Gastroesophageal sphincter (tissue), 4 donors: ENCODE measurements at places on chromosomes 13 and 19.

DNA sequence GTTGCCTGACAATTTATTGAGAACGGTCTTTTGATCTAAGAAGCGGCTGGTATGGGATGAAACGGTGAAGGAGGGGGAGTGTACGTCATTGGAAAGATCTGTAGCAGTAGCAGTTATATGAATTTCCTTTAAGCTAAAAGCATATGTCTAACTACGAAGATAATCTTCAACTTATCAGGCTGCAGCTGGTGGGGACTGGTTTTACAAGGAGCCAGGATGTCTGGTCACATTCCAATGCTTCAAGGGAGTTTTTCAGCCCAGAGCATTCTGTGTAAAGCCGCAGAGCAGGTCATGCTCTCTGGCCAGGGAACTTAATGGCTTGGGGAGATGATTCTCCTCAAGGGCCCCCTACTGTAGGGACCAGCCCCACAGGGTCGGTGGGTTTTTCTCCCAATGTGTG lies 29.2 kb downstream of the CLEC4M start:
- no peak for ATAC-seq

GRCh38 chr19:47495478-47496372 lies 11.7 kb upstream of the KPTN start:
- ATAC-seq, result no peak

- ATAC-seq, result peak; percentile 69
Observed at GRCh38 chr19:9205501-9206113, 13.8 kb downstream of the OR7D4 start.

DNA sequence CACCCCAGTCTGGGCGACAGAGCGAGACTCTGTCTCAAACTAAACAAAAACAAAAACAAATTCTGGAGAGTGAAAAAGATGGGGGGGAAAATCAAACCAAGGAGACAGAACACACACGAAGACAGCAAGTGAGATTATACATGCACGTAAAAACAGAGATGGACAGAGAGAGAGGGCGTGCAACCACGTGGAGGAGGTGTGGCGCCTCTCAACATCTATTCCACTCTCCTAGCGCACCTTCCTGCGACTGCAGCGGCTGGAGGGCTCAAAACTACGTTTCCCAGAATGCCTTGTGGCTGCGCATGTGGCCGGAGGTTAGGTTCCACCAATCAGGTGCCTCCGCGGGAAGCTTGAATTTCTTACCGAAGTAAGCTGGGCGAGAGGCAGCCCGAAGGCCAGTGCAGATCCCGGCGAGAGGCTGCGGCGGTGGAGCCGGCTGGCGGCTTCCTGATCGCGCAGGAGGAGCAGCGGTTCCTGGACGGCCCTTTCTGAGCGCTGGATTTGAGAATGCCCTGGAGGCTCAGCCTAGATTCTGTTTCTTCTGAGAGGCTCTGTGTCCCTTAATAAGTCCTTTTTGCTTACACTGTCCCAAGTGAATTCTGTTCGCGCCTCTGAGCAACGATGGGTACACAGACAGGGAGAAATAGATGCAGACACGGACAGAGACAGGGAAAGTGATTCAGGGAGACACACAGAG lies 13.1 kb upstream of the NANOS2 start:
- ATAC-seq, result peak; percentile 91

- ATAC-seq, result no peak
Observed at GRCh38 chr13:80530191-80530590, 189.3 kb upstream of the SPRY2 start.

DNA sequence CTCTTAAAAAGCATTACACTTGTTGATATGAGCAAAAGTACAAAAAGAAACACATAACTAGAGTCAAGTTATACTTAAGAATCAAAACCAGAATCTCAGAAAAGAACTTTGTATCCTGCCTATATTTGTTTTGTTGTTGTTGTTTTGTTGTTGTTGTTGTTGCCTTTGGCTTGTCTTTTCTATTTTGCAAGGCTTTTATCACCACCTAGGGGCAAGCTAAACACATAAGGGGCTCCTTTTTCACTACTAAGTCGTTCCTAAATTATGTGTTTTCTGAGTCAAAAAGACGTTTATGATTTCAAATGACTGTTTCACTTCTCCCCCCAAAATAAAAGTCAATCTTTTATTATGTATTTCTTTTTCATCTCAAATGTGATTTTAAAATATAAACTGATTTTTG lies 250.2 kb downstream of the RBM26 start:
- no peak for ATAC-seq

DNA sequence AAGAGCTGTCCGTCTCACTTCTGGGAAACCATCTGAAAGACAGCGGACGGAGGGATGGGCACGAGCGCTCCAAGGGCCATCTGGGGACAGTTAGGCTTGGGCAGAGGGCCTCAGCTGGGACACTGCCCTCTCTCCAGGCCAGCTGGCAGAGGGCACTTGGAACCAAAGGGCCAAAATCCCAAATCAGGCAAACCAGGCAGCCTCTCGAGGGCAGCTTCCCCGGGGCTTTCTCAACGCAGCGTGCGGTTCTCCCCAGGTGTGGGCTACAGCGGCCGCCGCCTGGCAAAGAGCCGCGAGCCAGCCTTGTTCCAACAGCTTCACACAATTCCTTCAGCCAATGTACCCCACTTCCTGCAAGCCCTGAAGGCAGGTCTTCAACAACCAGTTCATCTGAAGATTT lies 5.0 kb downstream of the MLLT1 start:
- no peak for ATAC-seq

DNA sequence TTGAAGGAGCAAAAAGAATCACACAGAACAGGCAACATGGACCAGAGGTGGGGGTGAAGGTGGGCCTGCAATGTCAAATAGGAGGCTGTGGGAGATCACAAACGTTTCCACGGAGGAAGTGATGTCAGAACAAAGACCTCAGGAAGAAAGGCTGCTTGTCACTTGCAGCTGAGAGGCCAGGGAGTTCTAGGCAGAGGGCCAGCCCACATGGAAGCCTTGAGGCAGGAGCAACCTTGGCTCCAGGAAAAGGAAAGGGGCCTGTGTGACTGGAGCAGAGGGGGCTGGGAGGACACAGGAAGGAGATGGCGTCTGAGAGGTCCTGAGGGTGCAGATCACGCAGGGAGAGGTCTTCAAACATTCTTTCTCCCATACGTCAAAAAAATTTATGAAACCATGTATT lies 16.3 kb downstream of the ZNF160 start:
- peak; percentile 55 for ATAC-seq

DNA sequence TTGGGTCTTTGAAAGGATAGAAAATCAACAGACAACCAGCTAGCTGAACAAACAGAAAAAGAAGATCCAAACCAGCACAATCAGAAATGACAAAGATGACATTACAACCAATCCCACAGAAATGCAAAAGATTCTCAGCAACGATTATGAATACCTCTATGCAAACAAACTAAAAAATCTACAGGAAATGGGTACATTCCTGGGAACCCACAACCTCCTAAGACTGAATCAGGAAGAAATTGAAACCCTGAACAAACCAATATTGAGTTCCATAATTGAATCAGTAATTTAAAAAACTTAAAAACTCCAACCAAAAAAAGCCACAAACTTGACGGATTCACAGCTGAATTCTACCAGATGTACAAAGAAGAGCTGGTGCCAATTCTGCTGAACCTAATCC lies 20.9 kb upstream of the C1QTNF9B start:
- ATAC-seq, result no peak

- ATAC-seq, result no peak
Observed at GRCh38 chr19:48471836-48472235, 2.7 kb downstream of the CYTH2 start.

- ATAC-seq, result no peak
Observed at GRCh38 chr13:24842549-24843274, 78.7 kb downstream of the RNF17 start.

- no peak for ATAC-seq
Observed at GRCh38 chr19:16851031-16851712, 22.0 kb downstream of the SIN3B start.

- no peak for ATAC-seq
Observed at GRCh38 chr13:46197299-46198048, 14.3 kb upstream of the LRRC63 start.

GRCh38 chr13:99979453-99980200 lies 2.0 kb upstream of the ZIC2 start:
- no peak for ATAC-seq

DNA sequence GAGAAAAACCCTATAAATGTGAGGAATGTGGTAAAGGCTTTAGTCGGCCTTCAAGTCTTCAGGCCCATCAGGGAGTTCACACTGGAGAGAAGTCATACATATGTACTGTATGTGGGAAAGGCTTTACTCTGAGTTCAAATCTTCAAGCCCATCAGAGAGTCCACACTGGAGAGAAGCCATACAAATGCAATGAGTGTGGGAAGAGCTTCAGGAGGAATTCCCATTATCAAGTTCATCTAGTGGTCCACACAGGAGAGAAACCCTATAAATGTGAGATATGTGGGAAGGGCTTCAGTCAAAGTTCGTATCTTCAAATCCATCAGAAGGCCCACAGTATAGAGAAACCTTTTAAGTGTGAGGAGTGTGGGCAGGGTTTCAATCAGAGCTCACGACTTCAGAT lies 11.7 kb downstream of the ZNF226 start:
- ATAC-seq, result no peak

DNA sequence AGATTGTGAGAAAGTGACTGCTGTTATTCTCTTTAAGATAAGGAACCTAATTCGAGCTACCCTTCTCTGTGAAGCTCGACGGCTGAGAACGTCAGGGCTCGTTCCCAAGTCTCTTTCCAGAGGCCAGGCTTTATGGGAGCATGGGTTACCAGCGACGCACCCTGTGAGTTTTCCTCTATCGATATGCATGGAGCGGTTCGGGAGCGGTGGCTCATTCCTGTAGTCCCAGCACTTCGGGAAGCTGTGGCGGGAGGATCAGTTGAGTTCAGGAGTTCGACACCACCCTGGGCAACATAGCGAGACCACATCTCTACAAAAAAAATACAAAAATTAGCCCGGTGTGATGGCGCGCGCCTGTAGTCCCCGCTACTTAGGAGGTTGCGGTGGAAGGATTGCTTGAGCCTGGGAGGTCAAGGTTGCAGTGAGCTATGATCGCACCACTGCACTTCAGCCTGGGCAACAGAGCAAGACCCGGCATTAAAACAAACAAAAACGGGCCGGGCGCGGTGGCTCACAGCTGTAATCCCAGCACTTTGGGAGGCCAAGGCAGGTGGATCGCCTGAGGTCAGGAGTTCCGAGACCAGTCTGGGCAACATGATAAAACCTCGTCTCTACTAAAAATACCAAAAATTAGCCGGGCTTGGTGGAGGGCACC lies 681 bp upstream of the ZNF606 start:
- ATAC-seq, result no peak

DNA sequence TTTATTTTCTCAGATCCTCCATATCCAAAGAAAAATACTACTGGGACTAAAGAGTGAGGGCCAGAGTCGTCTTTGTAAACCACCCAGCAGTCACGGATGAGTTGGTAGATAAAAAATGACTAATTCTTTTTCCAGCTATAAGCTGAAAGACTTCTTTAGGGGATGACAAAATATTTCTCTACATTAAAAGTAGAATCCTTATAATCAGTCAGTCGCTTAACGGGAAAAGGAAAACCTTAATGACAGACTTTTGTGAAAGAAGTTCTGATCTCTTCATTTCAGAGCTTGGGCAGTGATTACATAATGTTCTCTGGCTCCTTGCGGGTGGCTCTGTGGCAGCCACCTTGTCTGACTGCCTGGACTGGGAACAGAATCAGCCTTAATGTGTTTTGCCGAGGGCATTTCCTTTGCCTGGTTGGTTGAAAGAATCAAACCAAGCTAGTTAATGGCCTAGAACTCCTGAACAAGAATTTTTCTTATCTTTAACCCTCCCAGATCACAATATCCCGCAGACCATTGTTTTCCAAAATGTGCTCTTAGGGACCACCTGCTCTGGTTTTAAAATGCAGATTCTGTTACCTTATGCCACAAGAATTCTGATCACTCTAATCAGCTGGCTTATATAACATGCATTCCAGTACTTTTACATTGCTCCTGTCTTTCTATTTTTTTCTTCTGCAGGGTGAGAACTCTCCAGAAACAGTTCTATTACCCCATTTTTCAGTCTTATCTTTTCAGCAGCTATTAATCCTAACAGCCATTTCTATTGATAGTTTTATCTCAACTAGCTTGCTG lies 2.5 kb downstream of the ITM2B start:
- no peak for ATAC-seq

GRCh38 chr13:50576156-50576555 lies 267.3 kb downstream of the DLEU7 start:
- ATAC-seq, result no peak

GRCh38 chr19:18109341-18109732 lies 11.8 kb downstream of the MAST3 start:
- ATAC-seq, result peak; percentile 8

DNA sequence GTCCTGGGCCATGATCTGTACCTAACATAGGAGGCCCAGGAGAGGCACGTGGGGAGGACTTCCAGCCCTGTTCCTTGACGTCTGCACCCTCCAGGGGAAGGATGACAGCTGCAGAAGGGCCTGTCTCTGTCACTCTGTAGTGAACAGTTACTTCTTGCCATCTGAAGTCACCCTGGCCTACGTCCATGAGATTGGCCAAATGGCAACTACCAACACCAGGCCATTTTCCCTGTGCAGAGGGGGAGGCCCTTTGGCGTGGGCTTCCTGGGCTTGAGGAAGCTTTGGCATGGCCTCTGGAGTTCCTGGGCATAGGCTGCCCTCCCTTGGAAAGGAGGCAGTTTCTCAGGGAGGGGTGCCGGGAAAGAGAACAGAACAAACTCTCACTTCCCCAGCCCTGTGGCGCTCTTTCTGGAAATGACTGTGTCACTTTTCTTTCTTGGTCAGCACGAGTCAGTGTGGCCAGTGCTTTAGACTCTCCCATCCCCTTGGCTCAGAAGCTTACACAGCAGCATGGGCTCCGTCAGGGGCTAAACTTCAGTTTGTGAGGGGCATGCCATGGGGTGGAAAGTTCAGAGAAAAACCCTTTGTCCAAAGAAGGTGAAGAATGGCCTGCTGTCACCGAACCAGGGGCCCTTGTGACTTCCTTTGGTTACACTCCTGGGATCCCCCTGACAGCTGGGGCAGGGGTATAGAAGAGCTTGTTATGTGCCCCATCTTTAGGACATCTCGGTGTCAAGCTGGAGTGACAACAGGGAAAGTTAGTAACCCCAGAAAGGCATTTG lies 5.3 kb downstream of the CARM1 start:
- peak; percentile 31 for ATAC-seq

DNA sequence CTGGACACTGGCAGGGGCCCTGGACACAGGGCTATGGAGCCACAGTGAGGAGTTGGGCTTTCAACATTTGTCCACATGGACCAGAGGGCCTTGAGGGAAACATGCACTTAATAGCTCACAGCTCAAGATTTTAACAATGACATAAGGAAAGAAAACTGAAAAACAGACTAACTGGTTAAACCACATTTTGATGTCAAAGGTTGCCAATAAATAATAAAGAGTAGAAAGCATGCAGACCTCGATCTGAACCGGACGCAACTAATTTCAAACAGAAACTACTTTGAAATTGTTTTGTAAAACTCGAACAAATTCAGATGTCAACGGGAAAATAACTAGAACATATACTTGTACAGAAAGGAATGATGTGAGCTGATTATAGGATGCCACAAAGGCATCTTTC lies 15.5 kb upstream of the ZNF888 start:
- ATAC-seq, result no peak
